ENCODE measurements at places on chromosomes 1 and 21.

DNA sequence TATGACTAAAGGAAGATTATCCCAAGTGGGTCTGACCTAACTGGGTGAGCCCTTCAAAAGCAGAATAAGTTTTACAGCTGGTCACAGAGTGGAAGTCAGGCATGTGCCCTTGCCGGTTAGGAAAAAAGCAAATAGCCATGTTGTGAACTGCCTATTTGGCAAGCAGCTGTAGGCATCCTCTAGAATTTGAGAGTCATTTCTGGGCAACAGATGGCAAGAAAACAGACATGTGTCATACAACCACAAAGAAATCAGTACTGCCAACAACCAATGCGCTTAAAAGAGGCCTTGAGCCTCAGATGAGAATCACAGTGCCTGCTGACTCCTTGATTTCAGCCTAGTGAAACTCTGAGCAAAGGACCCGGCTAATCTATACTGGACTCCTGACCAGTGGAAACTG lies 26.8 kb downstream of the LRRC53 start:
- DNase-seq: no peak

DNA sequence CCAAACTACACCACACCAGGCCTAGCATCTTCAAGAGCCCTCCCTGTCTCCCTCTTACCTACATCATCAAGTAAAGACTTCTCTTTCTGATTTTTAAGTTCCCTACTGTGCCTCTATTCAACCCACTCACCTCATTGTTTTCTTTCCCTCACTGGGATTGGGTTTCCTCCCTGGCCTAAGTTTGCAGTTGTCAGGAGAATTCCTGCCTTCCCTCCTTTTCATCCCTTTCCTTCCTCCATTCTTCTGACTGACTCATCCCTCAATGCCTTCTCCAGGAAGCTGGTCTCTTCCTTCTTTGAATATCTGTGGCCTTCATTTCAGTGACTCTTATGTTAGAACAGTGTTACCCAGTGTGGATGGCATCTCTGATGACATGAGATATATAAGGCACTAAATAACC lies 139.9 kb upstream of the KIAA0040 start:
- peak; percentile 21 for DNase-seq

DNA sequence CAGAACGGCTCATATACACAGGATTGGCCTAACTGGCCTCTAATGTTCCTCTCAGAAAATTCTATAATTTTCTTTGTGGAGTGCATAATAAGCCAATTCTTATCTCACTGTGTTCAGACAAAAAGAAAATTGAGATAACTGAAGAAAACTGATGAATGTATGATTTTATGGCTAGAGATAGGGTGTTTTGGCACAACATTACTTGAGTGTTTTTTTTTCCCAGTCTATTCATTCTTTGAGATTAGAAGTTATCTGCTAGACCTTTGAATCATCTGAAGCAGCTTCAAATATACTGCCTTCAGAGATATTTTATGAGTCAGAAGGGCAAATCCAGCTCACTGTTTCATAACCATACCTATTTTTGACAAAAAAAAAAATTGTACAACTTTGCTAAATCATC lies 85.6 kb downstream of the VAV3 start:
- DNase-seq: no peak

DNA sequence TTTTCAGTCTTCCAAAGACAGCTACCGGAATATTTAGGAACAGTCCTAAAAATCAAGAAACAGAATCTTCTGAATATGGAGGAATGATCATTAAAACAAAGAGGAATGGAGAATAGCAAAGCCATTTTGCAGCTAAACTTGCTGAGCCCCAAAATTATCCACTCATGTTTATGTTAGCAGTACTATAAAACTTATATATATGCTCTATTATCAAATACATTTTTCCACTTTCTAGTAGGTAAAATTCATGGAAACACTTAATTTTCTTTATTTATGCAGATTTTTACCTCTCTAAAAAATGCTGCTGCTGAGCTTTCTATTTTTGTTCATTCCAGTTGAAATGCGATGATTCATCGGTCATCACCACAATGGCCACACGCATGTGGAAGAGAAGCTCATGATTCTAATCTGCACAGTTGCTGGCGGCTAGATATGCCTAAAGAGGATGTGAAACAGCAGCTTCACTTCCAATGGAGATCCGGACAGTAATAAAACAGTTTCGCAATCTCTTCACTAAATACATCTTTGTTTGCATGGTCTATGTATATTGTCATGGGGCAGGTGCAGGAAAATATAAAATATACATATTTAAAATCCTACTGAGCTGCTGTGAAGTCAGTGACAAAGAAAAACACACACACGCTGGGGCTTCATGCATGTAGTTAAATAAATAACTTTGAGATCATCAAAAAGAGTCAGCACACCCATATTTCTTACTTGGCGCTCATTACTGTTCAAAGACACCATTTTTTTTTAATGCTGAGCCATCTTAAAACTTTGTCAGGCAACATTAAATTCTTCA lies 292.2 kb downstream of the SMYD3 start:
- DNase-seq: no peak

DNA sequence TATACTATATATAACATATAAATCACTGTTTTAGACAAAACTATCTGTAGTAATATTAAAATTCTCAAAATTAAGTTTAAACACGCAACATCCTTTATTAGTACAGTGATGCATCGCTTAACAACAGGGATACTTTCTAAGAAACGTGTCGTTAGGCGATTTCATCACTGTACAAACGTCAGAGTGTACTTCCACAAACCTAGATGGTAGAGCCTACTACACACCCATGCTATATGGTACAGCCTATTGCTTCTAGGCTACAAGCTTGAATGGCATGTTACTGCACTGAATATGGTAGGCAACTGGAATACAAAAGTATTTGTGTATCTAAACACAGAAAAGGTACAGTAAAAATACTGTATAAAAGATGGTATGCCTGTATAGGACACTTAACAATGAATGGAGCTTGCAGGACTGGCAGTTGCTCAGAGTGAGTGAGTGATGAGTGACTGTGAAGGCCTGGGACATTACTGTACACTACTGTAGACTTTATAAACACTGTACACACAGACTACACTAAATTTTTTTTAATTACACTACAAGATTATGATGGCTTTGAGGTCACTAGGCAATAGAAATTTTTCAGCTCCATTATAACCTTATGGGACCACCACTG lies 10.5 kb downstream of the FOXJ3 start:
- no peak for DNase-seq

DNA sequence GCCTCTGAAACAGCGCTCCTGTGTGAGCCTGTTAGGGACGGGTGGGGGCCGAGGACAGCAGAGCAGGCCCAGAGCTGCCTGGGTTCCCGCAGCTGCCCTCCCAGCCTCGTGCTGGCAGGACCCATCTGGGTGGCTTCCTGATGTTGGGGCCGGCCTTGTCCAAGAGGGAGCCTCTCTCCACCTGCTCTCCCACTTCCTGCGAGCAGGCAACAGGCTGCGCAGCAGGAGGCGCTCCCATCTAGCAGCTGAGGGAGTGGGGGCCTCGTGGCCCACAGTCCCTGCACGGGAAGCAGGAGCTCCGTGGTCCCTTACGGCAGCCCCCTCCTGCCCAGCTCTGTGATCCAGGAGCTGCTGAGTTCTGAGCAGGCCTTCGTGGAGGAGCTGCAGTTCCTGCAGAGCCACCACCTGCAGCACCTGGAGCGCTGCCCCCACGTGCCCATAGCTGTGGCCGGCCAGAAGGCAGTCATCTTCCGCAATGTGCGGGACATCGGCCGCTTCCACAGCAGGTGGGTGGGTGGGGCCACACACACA lies 68.0 kb downstream of the TRIM11 start:
- no peak for DNase-seq

GRCh38 chr21:31041295-31042079 lies 3.2 kb upstream of the KRTAP19-8 start:
- DNase-seq: peak; percentile 22
